ENCODE measurements at places on chromosomes 12 and 14.

GRCh38 chr12:127899971-127900370 lies 367.0 kb upstream of the TMEM132C start:
- DNase-seq: no peak

GRCh38 chr12:62977418-62977817 lies 42.5 kb upstream of the PPM1H start:
- no peak for DNase-seq

DNA sequence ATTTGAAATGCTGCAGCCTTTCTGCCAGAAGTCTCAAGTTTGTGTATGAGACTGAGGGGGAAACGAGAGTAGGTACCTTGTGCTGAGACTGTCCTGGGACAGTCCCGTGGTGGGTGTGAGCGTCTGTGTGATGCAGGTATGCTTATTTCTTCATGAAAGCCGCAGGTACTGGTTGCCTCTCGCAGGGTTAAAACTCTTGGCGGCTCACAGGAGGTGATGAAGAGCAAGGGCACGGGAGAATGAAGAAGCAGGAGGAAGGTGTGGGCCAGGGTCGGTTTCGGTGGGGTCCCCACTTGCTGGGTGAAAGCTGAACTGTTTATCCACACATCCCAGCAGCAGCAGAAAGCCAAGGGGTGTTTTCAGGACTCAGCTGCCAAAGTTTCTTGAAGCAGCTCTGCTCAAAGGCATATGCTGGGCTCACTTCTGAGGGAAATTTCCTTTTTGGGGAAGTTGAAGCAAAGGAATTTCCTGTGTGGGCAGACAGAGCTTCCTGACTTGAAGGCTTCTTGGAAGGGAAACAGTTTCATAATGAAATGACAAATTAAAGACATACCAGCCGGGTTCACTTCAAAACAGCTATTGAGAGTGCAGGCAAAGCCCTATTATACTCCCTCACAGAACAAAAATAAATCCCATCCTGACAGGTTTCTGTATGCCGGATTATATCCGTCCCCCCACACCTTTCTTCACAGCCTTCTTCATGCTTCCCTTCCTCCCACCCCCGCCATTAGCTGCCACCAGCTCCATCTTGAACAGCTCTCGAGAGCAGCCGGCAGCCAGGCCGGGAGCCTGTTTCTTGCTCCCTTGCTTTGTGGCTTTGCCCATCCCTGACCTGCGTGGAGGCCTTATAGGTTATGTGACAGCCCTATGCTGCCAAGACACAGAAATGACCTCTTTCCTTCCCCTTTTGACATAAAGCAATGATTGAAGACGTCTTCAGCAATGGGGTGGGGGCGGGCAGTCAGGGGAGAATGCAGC lies 116.6 kb downstream of the ETV6 start:
- DNase-seq: no peak

GRCh38 chr12:94202245-94203180 lies 54.1 kb downstream of the PLXNC1 start:
- DNase-seq: no peak

DNA sequence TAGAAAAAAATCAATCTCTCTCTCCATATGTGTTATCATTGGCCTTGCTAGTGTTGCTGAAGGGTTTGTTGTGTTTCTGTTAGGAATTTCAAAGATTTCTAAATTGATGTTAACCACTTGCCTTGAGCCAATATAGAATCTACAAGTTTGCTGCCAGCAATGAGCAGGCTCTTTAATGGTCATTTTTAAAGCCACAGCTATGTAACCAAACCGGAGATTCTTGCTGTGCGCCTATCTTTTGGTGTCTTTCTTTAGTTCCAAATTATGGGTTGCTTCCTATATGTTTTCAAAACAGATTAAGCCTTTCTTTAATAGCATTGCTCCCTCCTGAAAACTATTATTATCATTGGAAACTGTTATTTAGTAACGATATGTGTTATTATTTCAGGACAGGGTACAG lies 545.7 kb downstream of the DIO2 start:
- DNase-seq: no peak

DNA sequence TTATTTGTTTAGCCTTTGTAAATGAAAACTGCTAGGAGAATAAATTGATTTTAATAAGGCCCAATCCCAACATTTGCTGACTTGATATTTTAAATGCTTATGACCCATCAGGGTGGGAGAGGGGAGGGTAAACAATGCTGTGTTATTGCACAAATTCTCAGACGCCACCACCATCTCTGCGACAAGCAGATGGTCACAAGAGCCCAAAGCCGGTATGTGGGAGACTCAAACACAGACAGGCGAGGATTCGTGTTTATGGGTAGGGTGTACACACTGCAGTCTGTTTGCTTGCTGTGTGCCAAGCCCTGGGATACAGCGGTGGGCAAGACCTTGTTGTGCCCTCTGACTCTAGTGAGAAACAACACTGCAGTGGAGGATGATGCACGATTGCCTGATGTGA lies 39.2 kb upstream of the PWP1 start:
- no peak for DNase-seq

DNA sequence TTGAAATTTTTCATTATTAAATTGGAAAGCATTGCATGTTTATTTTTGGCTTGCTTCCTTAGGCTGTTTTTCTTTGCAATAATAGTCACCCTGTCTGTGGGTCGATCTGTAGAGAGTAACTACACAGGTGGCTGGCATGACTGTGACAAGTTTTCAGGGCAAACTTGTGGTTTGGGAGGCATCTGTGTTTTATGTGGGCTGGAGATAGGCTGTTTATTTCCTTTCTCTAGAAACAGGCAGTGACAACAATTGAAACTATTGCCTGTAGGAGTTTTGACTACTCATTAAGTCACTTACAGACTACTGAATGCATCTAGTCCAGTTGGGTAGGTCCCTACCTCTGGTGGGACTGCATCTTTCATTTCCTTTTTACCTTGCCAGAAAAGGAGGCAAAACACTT lies 155.6 kb downstream of the DYRK2 start:
- no peak for DNase-seq

DNA sequence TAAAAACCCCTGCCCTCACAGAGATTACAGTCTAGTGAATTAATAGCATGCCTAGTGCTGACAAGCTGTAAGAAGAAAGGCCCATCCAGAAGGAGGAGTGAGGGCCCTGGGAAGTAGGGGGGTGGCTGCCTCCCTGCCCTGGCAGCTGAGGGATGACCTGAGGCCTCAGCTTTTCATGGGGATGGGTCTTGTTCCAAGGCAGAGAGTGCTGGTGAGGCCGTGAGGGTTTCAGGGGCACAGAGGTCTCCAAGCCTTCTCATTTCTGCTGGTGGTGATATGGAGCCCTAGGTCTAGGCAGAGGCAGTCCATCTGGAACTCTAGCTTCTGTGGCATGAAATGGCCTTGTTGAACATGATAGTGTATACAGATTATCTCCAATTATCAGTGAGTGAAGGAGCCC lies 114.4 kb downstream of the ZFP36L1 start:
- DNase-seq: no peak

DNA sequence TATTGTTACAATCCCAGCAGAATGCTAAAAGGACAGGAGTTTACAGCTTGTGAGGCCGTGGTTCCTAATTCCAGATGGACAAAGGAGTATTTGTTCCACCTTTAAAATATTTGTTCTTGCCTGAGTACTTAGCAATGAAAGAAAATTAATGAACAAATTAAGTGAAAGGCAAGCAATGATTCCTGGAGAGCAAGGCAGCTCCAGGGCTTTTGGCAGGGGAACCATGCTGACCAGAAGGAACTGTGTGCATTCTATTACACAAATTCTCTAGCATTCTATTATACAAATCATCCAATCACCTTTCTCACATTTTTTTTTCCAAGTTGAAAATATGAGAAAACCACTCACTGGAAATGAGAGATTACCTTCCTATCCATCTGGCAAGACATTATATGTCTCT lies 1.8 kb upstream of the BMAL2 start:
- DNase-seq: no peak

DNA sequence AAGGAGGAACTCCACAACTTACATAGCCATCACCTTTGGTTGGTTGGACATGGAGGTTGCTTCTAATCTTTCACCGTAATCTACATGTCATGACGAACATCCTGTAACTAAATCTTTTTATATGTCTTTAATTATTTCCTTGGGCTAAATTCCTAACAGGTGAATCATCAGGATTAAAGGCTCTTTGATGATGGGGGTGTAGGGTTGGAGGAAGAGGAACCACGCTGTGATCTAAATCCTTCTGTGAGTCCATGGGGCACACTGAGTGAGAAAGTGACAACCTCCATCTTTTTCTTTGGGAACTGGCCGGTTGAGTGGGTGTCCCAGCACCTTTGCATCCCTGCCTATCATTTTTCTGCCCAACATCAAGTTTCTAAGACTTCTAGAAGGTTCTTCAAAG lies 31.1 kb upstream of the MAP1LC3B2 start:
- DNase-seq: no peak

DNA sequence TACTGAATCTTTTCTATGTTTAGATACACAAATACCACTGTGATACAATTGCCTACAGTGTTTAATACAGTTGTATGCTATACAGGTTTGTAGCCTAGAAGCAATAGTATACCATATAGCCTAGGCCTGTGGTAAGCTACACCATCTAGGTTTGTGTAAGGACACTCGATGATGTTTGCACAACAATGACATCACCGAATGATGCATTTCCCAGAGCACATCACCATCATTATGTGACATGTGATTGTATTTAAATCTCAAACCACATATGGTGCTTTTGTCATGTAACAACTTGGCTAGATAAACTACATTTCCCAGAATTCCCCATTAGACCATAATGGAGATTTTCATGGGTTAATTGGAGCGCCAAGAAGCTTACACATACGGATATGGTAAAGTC lies 128.4 kb upstream of the CPNE8 start:
- DNase-seq: no peak

GRCh38 chr12:63250486-63250885 lies 99.5 kb upstream of the AVPR1A start:
- DNase-seq: no peak

DNA sequence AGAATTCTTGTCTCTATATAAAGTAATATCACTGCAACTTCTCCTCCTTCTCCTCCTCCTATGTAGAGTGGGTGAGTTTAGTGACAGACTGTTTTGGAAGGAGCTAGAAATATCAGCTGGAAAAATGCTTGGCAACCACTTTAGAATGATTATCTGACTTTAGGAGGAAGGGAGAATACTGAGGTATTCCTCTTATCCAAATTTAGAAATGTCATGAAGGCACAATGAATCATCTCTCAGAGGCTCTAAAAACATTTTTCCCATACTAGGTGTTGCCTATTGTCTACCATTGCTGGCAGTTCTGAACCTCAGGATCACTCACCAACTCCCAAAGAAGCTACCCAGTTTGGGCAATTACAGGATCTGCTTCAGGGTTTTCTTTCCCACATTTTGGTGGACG lies 306.6 kb upstream of the ATP2B1 start:
- DNase-seq: no peak

DNA sequence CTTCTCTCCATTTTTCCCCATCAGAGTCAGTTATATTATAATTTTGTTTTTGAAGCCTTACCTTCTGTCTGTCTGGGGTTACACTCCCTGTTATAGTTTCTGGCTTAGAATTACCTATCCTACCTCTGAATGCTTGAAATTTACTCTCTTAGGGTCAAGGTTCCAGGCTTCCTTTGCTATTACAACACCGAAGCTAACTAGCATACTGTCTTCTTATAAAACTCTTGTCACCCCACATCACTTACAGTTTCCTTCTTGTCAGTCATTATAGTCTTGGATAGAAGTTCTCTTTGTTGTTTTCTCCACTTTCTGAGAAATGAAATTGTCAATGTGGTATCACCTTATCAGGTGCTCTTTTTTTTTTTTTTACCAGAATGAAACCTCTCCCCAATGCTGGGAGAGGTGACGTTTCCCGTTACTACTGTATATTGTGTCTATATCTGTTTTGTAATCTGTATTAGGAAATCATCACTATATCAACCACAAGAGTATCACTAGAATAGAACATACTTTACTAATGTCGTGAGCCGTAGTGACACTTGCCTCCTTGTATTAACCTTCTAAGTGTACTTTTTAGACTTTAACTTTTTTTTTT lies 69.2 kb upstream of the PSMA6 start:
- DNase-seq: no peak

DNA sequence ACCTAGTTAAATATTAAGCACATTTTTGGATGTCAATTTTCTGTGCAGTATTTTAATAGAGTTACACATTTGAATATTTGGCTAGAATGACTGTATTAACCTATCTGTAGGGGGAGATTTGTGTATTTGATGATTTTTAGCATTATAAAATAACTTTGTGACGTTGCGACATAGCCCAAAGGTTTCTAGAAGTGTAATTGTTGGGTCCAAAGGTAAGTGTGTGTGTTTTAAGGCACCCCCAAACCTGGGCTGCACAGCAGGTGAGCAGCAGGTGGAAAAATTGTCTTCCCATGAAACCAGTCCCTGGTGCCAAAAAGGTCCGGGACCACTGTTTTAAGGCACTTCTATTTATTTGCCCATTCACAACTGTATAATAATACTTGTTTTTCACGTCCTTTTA lies 3.3 kb downstream of the CCT2 start:
- DNase-seq: no peak

DNA sequence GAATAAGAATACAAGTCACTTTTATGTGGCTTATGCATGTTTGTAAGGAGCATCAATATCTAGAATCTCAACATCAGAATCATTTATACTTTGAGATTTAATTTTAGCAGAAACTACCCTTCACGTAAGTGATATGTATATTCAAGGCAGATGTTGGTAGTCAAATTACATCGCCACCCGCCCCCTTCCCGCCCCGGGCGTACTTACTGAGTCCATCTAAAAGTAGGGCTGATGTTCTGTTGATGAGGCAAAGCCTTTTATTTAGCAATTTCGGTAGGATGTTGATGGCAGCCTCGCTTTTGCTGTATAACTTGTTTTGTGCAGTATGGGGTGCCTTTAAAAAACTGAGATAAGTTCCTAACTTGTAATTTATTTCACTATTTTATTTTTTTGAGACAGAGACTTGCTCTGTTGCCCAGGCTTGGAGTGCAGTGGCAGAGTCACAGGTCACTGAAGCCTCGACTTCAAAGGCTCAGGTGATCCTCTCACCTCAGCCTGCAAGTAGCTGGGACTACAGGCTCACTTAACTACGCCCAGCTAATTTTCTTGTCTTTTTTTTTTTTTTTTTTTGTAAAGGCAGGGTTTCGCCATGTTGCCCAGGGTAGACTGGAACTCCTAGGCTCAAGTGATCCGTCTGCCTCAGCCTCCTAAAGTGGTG lies 30.8 kb downstream of the KTN1 start:
- no peak for DNase-seq

Measured in stimulated activated CD8-positive, alpha-beta memory T cell treated with anti-CD3 and anti-CD28 coated beads, Interleukin-7, amount 100 ng/mL, for 1 hour (primary cell).